Activated T-cell treated with anti-CD3 and anti-CD28 coated beads for 48 hours (primary cell): ENCODE measurements at places on chromosomes 3 and 15.

- no peak for DNase-seq
These were observed 154.5 kb downstream of the ZNF621 start for GRCh38 chr3:40679290-40679689.

- no peak for DNase-seq
These were observed 214.7 kb upstream of the NECTIN3 start for GRCh38 chr3:110856916-110857315.

DNA sequence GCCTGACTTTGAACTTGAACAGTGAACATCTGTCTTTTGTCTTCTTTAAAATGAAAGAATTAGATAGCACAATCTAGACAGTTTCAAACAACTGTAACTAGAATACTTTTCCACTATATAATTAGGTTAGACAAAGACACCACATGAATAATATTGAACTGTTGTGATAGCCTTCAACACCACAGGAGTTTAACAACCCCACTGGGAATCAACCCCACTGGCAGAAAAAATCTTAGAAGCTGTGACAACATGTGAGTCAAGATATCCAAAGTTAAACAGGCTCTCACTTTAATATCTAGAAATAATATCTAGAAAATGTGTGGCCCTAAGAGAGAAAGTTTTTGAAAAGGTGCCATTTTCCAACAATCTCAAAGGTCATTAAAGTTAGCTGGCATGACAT lies 64.4 kb upstream of the PRICKLE2 start:
- DNase-seq: no peak

- DNase-seq: no peak
These were observed 7.6 kb upstream of the ISL2 start for GRCh38 chr15:76328958-76329357.

DNA sequence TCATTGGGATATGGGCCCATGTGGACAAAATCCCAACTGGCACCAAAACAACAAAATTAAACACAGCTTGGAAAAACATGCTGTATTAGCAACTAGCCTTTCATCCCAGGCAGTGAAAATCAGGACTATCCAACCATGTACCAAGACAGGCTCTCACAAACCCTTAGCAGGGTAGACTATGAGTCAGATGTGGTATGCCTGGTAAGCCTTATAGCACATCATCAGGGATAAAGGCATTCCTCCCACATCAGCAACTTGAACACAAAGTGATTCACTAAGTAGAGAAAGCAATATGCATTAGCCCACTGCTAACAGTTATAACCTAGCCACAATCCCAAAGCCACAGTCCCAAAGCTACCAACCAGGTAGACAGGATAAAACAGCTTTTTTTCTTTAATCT lies 8.0 kb downstream of the CEP152 start:
- DNase-seq: no peak

DNA sequence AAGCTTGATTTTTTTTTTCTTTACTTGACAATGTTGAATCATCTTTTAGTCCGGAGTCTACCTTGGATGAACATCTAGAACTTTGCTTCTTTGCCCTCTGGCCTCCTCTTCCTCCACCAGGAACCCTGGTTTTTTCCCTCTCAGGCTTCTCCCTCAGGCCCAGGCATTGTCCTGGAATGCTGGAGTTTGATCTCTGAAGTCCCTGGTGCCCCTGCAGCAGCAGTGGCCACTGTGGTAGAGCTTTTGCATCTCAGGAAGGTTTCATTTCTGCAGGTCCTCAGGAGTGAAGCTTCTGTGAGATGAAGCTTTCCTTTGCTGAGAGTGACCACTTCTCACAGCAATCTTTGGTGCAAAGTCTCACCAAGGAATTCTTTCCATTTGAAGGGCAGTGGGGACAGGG lies 39.0 kb upstream of the NEDD4 start:
- no peak for DNase-seq

- no peak for DNase-seq
These were observed 4.6 kb downstream of the LYZL4 start for GRCh38 chr3:42405857-42406256.

DNA sequence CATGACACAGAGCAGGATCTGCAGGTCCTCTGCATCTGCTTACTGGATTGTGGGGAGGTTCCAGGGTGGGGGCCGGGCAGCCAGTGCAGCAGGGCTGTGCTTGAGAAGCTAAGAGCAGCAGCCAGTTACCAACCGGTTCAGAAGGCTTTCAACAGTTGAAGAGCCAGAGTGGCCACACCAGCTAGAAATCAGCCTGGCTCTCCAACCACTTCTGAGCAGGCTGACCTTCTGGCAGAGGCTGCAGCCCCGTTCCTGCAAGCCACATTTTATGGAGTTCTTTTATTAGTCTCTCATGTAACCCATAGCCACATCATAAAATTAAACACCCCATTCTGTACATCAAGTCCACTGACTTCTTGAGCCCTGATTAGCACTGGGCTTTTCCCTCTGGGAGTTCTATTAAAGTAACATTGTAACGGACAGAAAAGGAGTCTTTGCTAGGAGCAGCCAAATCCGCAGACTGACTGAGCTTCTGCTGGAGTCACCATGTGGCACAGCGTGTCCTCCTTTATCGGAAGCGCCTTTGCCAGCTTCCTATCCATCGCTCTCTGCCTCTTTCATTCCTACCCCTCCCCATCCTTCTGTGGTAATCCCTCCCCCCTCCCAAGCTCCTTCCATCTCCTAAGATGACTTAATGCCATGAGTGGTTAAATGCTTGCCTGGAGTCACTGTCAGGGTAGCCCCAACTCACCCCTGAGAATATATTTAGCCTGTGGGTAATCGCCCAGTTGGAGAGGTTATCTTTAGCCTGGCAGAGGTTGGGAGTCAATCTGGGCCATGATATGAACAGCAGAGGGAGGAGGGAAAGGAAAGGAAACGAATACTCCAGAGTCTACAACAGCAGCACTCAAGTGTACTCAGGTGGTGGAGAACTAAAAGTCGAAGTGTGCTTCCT lies 138.5 kb upstream of the HES1 start:
- DNase-seq: no peak

- no peak for DNase-seq
These were observed 720.2 kb downstream of the ROBO1 start for GRCh38 chr3:79047581-79047980.

- no peak for DNase-seq
These were observed 19.9 kb downstream of the EEFSEC start for GRCh38 chr3:128173200-128173599.

DNA sequence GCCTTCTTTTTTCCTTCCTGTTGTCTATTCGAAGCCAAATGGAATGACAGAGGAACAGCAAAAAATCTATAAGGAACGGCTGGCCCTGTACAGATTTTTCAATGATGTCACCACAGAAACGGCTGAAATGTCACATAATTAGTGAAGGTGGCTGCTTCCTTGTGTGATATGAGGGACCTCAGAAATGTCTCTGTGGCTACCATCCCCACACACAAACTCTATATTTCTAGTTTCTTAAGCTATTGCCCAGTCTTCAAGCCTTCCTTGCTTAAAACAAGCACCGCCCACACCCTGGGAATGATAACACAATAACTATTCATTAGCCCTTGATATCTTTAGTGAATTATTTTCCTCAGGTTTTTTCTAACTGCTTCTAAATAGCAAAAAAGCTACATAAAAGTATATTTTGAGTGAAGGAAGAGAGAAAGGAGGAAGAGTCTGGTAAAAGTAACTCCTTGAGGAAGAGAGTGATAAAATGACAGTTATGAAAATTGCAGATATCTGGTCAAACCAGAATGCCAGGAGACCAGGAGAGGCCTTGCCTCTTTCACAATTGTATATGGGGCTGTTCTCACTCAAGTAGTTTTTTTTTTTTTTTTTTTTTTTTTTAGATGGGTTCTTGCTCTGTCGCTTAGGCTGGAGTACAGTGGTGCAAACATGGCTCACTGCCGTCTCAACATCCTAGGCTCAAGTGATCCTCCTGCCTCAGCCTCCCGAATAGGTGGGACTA lies 38.7 kb downstream of the FMN1 start:
- DNase-seq: no peak

GRCh38 chr3:182644790-182645433 lies 148.4 kb upstream of the ATP11B start:
- peak; percentile 47 for DNase-seq

DNA sequence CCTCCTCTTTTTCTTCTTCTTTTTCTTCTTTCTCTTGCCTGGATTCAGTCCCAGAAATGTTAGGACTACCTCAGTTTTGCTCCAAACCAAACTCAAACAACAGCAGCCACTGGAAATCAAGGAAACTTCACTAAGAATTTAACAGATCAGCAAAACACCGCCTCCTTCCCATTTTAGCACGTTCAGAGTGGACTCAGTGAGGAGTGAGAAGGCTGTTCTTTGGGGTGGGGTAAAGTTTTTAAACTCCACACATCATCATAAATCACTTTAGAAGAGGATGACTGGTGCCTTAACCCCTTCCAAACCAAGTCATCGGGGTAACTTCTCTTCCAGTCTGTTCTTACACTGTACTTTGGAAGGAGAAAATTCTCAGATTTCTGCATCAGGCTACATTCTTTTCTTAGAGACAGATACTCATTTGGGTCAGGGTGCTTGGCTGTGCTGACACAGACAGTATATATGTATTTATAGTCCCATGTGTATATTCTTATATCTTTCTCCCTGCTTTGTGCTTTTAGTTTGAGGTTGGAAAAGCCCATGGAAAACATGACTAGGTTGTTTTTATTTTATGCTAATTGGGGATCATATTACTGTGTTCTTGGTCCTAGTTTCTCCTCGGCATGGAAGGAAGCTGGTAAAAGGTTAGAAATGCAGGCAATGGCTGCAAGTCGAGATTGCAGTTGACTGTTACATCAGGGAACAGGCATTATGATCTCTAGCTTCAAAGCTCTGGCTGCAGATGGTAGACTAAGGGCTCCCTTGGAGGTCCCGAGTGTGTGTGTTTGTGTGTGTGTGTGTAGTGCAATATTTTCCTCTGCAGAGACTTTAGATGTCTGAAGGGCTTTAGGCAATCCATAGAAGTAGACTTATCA lies at the start of gene CCDC80:
TSS of gene CCDC80 (minus strand) at position 214 of the 872 bp plus-strand sequence. CDS start 1,238 bp downstream, outside the sequence.
- no peak for DNase-seq

DNA sequence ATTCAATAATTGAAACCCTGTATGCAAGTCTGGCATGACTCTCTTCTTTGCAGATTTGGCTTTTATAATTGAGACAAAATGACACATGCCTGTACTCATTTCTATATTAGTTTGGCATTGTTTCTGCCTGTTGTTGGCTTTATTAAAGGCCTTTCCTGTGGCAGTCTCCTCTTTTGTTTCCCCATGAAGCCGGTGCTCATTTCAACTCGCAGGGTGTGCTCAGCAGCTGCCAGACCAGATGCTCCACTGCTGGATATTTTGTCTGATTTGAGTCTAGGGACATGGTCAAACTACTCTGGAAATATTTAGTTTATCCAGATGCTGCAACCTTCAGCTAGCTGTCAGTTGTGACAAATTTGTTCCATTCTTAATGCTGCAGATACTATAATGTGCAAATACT lies 445.3 kb downstream of the NAALADL2 start:
- no peak for DNase-seq

- no peak for DNase-seq
These were observed 15.5 kb downstream of the PLA1A start for GRCh38 chr3:119613201-119613600.

DNA sequence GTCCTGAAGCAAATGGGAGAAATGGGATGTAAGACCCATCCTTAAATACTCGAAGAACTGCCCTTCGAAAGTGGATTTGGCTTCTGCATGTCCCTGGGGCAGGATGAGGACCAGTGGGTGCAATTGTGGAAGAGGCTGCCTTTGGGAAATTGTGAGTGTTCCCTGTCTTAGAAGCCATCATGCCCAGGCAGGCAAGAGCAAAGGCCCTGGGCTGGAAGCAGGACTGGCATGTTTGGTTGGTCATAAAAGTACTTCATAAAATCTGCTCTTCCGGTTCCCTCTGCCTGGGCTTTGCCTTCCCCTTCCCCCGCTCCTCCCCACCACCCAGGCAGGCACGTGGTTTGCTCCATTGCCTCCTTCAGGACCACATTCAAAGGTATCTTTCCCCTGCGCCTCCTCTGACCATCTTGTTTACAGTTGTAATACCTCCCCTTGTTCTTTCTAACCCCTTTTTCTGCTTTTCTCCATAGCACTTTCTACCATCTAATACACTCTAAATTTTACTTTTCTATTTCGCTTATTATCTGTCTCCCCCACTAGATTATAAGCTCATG lies 8.3 kb downstream of the MINAR1 start:
- no peak for DNase-seq

GRCh38 chr3:41338276-41338675 lies 139.0 kb downstream of the CTNNB1 start:
- no peak for DNase-seq

DNA sequence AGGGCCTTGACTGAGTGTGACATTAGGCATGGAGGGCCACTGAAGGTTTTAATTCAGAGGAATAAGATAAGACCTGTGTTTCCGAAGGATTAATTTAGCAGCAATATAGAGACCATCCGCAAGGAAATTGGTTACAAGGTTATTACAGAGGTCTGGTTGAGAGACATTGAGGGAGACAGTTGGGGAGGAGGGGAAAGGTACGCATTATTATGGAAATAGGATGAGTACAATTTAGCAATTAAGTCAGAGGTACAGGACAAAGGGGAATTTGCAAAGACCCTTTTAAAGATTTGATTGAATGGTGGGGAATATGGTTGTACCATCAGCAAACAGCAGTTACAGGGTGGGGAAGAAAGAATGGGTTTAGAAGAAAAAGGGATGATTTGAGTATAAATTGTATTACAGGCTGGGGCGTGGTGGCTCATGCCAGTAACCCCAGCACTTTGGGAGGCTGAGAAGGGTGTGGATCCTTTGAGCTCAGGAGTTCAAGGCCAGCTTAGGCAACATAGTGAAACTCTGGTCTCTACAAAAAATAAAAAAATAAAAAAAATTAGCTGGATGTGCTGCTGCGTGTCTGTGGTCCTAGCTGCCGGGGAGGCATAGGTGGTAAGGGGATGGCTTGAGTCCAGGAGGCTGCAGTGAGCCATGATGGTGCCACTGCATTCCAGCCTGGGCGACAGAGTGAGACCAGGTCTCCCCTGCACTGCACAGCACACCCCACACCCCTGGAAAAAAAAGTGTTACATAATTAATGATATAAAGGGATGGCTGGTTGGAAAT lies 11.3 kb downstream of the ARL8B start:
- DNase-seq: no peak

GRCh38 chr15:28006116-28006905 lies 92.8 kb downstream of the OCA2 start:
- DNase-seq: no peak

DNA sequence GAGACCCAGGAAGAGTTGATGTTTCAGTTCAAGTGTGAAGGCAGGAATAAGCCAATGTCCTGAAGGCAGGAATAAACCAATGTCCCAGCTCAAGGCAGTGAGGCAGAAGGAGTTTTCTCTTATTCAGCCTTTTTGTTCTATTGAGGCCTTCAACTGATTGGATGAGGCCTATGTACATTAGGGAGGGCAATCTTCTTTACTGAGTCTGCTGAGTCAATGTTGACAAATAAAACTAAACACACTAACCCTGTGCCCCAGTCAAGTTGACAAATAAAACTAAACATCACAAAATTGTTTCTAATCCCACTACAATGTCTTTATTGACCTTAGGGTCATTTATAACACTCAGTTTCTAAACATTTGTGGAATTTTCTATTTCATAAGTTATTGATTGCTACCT lies 100.0 kb downstream of the CACNA2D3 start:
- DNase-seq: no peak

GRCh38 chr3:176208283-176208682 lies 989.0 kb downstream of the TBL1XR1 start:
- no peak for DNase-seq
